BJ (cell line): ENCODE measurements at places on chromosomes 7 and 10.

GRCh38 chr10:34966040-34966439 is 124.1 kb downstream of the CUL2 start:
- no peak for DNase-seq

GRCh38 chr10:18085855-18086254 is 54.4 kb upstream of the CACNB2 start:
- no peak for DNase-seq

DNA sequence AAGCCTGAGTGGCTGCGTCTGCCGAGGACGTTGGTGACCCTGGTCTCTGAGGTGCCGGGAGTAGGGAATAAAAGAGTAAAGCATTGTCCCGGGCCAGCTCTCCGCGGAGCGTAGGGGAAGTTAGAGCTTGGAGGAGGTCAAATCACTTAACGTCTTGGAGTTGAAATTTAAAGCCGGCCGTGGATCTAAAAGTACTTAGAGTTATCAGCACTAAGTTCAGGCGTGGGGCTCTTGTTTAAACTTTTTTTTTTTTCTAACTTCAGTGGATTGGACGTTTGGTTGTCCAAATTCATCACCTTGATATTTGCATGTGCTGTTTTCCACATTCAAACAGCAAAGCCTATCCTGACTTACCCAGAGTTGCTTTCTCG is 700 bp downstream of the NIPSNAP2 start:
- DNase-seq: no peak

DNA sequence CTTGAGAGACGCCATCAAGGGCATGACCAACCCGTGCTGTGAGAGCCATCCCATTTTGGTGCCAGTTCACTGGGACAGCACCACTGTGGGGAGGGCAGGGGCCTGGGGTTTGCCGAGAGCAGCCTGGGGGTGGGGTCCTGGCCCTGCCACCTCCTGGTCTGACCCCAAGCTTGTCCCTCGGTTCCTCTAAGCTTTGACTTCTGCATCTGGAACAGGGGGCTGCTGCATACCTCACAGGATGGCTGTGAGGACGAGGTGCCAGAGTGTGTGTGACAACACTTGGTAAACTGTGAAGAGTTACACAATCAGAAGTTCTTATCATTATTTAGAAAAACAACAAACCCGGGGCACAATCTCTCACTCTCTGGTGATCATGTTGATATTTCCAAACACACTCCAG is 89.9 kb downstream of the CRTAC1 start:
- DNase-seq: no peak

GRCh38 chr7:31991406-31991805 is 78.8 kb downstream of the PDE1C start:
- DNase-seq: no peak

GRCh38 chr10:59825932-59826331 is 72.7 kb upstream of the MRLN start:
- DNase-seq: no peak

- no peak for DNase-seq
Measured at GRCh38 chr10:117363028-117363427, 12.2 kb downstream of the PDZD8 start.

DNA sequence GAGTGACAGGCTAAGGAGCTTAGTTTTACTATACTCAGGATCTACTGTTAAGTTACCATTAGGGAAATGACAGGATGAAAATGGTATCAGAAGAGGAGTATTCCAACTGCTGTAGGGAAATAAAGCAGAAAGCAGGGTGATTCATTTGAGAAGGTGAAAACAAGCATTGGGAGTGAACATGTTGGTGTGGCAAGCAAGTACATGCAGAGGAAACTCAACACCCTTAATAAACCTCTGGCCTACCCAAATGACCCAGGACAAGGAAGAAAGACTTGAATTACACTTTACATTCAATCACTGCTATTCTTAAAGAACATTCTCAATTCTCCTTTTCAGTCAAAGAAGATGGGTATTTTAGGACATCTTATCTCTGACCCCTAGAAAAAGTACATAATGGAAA is 28.7 kb downstream of the ERLIN1 start:
- DNase-seq: no peak

- no peak for DNase-seq
Measured at GRCh38 chr7:81611040-81611439, 158.8 kb downstream of the HGF start.

GRCh38 chr7:45102785-45103712 is 8.4 kb downstream of the TBRG4 start:
- DNase-seq: no peak

DNA sequence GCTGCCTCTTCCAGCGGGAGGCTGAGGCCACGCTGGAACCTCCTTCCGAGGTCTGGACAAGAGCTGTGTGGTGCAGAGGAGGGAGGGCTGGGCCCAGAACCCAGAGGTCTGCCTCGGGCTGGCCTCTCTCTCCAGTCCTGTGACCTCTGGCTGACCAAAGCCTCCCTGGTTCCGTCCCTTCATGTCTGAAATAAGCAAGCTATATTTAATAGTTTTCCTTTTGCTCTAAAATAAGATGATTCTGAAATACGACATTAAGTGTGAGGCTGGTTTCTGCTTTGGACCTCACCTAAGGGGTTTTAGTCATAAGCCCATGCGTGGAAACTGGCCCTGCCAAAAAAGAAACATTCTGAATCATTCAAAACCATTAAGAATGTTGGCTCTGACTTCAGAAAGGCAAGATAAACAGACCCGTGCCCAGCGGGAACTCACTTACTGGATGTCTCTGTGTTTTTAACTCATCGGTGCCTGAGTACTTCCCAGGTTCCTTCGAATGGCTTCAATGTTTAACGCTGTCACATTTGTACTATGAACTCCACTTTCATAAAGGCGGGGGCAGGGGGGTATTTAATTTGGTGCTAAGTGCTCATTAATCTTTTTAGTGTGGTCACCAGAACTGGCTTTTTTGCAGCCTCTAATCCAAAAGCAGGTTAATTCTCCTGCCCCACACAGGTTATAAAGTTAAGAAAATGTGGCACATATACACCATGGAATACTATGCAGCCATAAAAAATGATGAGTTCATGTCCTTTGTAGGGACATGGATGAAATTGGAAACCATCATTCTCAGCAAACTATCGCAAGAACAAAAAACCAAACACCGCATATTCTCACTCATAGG is 157.5 kb upstream of the KLF14 start:
- peak; percentile 91 for DNase-seq

DNA sequence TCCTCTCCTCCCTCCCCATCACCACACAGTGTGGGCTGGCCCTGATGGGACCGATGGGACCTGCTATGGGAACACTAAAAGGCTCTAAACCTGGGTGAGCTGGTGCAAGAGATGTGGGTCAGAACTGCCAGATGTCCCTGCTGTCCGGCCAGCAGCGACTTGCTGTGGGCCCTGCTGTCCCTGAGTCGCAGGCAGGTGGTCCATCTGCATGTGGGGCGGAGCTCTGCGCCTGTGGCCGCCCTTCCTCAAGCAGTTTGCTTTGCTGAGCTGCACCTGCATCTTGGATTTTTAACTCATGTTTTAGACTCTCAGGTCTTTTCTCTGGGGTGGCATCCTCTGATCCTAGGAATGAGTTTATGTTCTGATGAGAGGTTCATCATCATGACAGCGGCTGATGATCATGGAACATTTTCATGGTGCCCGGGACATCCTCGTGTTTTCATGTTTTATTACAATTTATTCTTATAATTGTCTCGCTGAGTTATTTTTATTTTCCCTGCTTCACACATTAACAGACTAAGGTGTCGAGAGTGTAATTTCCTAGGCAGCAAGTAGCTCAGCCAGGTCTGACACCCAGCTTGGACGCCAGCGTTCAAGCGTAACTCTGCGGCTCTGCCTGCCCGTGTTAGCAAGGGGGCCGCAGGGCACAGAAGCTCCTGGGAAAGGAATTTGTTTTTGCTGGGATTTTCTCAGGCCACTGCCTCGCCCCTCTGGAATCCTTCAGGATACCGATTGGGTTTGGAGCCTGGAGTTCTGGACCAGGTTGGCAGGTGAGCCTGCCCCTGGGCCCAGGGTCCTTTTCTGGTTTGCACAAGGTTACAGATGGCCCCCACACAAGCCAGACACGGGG is 615.2 kb upstream of the FOXK1 start:
- DNase-seq: no peak

- no peak for DNase-seq
Measured at GRCh38 chr10:48192881-48193450, 81.5 kb downstream of the FRMPD2 start.

- DNase-seq: no peak
Measured at GRCh38 chr7:16350634-16351033, 70.7 kb downstream of the CRPPA start.

DNA sequence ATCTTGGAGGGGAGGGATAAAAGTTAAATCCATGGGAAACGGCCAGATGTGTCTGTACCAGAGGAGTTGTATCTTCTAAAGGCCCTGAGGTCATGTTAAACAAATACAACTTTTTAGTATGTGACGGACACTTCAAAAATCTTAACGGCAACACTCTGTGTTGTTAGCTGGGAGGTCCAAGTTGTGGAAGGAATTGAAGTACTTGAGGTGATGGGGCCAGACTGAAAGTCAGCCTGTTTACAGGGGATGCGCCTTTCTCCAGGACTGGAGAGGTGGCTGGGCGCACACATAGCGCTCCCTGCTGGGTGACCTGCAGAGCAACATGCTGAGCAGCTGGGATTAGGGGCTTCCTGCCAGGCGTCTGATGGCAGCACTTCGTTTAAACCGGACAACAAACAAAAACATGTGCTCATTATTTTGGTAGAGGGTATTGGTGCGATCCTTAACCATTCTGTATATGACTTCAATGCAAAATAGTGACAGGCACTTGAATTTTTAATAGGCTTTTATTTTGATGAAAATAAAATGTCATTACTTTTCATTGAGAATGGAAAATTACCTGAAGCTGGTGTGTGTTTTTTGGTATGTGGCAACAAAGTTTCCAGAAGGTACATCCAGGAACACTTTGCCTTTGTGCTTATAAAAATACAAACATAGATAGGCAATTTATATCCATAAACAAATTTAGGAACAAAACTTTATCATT is 198.2 kb downstream of the MLLT10 start:
- peak; percentile 25 for DNase-seq

GRCh38 chr10:6843481-6843881 is 263.4 kb upstream of the PRKCQ start:
- DNase-seq: no peak

GRCh38 chr7:28411876-28412662 is at the start of gene CREB5:
Gene CREB5 (plus strand): TSS chr7:28412518. CDS start chr7:28412915, 397 bp downstream.
- DNase-seq: no peak

DNA sequence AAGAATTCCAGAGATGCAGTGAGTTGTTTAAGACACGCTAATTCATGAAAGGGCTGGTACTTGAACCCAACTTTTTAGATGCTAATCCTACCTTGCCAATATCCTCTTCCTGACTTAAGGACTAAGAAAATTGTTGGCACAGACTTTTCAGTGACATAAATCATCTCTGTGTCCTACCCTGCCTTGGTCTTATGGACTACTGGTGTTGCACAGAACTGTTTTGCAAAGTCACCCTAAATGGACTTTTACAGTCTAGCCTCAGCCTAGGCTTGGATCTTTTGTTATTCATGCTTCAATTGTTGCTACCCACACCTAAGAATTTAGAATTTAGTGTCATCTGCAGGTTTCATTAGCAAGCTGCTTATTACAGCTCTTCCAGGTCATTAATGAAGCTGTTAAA is 112.7 kb downstream of the SORCS1 start:
- no peak for DNase-seq

GRCh38 chr10:23530079-23530478 is 91.2 kb downstream of the OTUD1 start:
- DNase-seq: no peak

DNA sequence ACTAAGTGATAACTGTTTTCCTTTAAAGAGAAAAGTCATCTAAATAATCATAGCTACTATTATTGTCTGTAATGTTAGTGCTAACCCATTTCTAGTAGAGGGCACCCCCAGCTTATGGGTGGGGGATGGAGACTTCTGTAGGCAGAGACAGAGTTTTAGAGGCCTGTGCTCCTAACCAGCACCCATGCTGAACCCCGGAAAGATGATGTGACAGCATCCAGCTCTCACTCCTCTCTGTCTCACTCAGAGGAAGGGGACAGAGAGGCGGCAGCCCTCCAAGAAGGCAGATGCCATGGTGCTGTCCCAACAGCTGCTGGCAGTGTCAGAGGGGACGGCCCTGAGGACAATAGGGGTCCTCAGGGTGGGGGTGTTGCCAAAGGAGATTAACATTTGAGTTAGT is 74.4 kb upstream of the PRLHR start:
- no peak for DNase-seq

DNA sequence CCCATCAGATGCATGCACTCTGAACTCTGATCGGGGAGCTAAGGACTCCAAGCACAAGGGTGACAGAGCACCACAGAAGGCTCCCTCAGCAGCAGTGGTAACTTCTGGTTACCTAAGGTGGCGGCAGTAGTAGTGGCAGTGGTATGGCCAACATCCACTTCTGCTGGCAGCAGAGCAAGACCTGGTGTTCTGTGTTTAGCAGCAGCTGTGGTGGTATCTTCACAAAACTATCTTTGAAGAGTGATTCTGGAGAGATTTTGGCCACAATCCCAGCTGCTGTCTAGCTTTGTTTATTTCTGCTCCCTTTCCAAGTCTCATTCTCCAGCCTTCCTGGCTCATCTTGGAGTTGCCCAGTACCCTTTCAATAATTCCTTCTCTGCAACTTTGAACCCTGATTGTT is 102.4 kb upstream of the LRGUK start:
- DNase-seq: no peak

- no peak for DNase-seq
Measured at GRCh38 chr7:1345796-1346755, 113.2 kb downstream of the MICALL2 start.

DNA sequence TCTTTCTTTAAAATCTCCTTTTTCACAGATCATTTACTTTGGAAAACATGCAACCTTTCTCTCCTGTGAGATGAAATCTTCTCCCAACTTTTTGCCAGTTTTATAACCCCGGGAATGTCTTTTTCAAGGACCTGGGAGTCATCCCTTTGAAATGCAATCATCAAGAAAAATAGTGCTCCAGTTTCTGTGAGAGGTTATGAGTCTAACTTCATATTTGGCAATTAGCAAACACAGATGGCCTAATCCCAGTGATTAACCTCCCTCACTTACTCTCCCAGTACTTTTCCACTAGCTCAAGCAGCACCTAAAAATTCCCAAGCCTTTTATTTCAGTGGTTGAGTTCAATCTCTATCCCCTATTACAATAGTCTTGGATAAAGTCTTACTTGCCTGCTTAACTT is 185.8 kb upstream of the TMEM106B start:
- DNase-seq: no peak

- DNase-seq: no peak
Measured at GRCh38 chr10:100995181-100995580, 4.4 kb upstream of the LZTS2 start.

DNA sequence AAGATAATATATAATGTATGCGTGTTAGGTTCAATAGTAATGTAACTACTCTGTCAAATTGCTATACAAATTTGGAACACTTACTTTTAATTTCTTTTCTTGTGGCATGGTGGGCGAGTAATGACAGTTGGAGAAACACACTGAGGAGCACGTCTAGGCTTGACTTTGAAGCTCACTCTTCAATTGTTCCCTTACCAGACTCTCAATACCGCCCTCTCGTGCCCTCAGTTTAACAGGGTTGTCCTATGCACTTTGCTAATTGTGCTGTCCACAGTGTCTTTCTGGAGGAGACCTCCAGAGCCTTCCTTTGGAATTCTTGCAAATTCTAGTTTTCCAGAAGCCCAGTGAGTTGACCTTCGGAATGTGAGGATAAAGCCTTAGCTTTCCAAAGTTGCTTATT is 107.2 kb upstream of the RELN start:
- DNase-seq: no peak

- no peak for DNase-seq
Measured at GRCh38 chr7:42674541-42674940, 237.3 kb downstream of the C7orf25 start.
